ENCODE measurements at places on chromosomes 1 and 21. TPM values are rescaled to one million over a fixed set of nuclear protein-coding genes. Genes with fewer than 3 reads are reported as not detected.

DNA sequence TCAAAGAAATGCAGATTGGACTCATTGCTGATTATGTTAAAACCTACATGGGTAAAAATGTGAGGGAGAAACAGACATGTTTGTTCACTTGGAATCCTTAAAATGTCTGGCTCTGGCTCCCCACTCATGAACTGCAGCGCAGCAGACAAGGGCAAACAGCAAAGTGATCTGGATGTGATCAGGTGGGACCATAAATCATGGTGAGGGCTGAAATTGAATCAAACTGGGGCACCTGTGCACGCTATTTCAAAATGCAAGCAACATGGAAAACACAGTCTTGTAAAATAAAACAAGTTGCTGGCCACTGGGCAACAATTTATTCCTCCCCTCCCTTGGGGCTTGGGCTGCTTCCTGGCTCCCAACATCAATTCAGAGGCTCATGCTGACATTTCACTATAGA is 373.4 kb downstream of the SEC16B start:
- no peak for DNase-seq

Gene KCNE2
- total RNA-seq: not detected

Gene CD160
- total RNA-seq: 0.16 TPM

Gene MEX3A
- total RNA-seq: 42.4 TPM

Gene VANGL2
- total RNA-seq: 12.5 TPM

- DNase-seq: no peak
Observed at GRCh38 chr1:162612606-162613400, 19.5 kb upstream of the DDR2 start.

- no peak for DNase-seq
Observed at GRCh38 chr1:58575551-58576324, 1.3 kb downstream of the TACSTD2 start.

GRCh38 chr1:24117722-24118409 is 5.9 kb upstream of the MYOM3 start:
- DNase-seq: no peak

GRCh38 chr1:11602424-11602823 is 51.8 kb downstream of the FBXO2 start:
- DNase-seq: no peak

GRCh38 chr1:230145953-230146476 is 79.0 kb downstream of the GALNT2 start:
- no peak for DNase-seq

- DNase-seq: no peak
Observed at GRCh38 chr1:56321150-56321490, 258.2 kb downstream of the PLPP3 start.

Gene CFAP141
- total RNA-seq: not detected

- no peak for DNase-seq
Observed at GRCh38 chr1:56376188-56376984, 203.0 kb downstream of the PLPP3 start.

- DNase-seq: no peak
Observed at GRCh38 chr1:202268817-202269216, 72.9 kb downstream of the UBE2T start.

- DNase-seq: no peak
Observed at GRCh38 chr1:192993426-192994085, 65.6 kb downstream of the UCHL5 start.

DNA sequence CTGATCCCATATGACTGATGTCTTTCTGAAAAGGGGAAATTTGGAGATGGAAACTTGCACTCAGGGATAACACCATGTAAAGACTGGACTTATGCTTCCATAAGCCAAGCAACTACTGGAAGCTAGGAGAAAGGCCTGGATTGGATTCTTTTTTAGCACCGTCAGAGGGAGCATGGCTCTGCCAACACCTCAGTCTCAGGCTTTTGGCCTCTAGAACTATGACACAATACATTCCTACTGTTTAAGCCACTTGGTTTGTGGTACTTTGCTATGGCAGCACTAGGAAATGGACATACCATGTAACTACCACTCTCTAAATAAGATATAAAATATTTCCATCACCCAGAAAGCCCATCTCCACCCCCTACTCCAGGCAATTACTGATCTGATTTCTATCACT is 139.7 kb downstream of the CYYR1 start:
- no peak for DNase-seq

Gene TRIM17
- 0.78 TPM for total RNA-seq

Gene CHRM3
- 38.8 TPM for total RNA-seq

DNA sequence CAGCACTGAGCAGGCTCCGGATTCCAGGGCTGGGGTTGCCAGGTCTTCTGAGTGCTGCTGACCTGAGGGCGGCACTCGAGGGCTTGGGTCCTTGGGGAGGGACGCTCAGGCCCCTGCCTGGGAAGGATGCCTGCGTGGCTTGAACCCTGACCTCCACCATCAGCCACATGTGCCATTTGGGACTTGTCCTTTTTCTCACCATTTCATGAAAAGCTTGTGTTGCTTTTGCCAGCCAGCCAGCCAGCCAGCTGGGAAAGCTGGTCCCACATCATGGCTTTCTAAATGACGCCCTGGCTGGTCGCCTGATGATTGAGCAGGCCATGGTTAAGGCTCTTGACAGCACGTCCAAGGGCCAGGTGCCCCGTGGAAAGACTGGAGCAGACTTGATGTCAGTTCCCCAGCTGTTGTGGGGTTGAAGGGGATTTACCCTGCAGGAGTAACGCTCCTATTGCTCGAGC is 168.7 kb downstream of the CAMTA1 start:
- no peak for DNase-seq

GRCh38 chr1:199857108-199857507 is 170.4 kb upstream of the NR5A2 start:
- DNase-seq: no peak

DNA sequence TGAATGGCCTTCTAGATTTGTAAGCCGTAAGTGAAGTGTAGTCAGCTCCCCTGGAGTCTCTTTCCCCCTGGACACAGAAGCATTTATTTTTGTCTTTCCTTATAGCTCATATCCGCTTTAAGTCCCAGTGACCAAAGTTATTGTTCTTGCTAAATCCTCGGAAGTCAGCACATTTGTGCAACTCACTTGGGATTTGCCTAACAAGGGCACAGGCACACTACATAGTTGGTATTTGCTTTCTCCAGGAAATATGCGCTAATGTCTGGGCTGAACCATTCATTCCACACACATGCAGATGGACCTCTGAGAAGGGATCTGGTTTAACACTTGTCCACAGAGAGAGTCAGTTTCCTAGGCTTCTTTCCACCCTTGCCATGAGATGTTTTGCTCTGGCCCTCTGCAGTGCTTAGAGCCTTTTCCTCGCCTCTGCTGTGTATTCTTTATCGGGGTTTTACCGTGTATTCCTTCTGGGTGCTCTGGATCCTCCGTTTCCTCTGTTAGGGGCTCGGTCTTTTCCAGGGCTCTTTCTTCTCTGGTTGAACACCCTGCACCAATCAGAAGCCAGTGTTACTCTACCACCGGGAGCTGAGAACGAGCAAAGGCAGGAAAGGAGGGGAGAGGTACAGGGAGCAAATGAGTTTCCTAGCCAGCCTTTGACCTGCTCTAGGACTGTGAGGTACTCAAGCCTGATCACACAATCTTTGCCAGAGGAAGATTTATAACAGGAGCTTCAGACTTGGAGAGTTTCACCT is 72.4 kb downstream of the ABCA4 start:
- DNase-seq: no peak

GRCh38 chr1:65827346-65827745 is 34.7 kb downstream of the PDE4B start:
- DNase-seq: no peak

Gene OR2L3
- total RNA-seq: 1.2 TPM

Gene IRF6
- 0.31 TPM for total RNA-seq

- no peak for DNase-seq
Observed at GRCh38 chr1:99970713-99971255, 988 bp downstream of the SLC35A3 start.

DNA sequence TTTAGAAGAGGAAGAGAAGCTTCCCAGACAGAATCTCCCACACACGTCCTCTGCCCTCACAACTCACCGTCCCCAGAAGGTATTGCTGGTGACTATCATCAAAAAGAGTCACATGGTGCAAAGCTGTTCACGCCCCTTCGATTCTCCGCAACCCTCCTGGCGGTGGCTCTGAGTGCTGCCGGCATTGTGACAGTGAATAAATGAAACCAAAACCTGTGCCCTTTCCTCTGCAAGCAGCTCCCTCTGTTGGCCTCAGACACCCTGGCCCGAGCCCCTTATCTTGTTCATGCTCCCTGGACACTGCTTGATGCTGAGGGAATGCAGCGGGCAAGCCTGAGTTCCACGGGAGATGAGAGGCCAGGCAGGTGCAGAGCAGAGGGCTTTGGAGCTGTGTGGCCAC is 510.3 kb downstream of the NPHP4 start:
- DNase-seq: no peak

Gene RAB29
- 11.7 TPM for total RNA-seq

- no peak for DNase-seq
Observed at GRCh38 chr1:31084782-31085569, 19.5 kb upstream of the PUM1 start.

Gene EXO1
- 3.4 TPM for total RNA-seq
